ENCODE measurements at places on chromosomes 13 and 19.
A peak's percentile ranks its signal among the peaks of the same experiment; 100 is the strongest.

DNA sequence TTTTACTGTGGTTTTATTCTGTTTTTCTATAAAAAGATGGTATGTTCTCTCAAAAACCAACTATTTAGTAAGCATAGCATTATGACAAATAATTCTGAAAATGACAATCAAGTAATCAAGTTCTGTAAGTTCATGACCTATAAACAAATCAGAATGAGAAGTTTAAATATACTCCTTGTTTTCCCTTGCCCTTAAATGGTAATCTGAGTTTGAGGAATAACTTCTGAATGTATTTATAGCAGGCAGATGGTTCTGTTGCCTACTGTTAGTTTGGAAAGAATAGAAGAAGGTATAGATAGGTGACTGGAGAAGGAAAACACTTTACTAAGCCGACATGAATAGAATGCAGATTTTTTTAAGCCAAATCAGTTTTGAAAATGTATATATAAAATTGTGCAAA, 63.9 kb downstream of the POSTN start:
- DNase-seq = no peak

DNA sequence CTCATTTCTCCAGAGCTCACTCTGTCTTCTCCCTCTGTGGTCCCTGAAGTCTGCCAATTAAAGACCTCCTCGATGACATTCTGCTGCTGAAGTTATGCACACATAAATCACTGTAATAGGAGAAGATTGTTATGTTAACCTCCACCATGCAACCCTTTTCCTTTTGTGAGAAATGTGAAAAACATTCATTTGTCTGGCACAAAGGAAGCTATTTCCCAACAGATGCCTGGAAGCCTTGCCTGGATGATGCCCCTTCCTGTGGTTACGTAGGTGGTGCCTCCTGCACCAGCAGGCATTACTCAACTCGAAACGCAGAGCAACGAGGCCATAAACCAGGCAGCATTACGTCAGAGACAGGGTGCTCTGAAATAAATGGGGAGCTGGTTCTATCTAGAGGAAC, 327.4 kb upstream of the ZNF507 start:
- DNase-seq = no peak

GRCh38 chr13:113607889-113608635, 23.5 kb downstream of the TFDP1 start:
- no peak for DNase-seq

- DNase-seq = no peak
Measured at GRCh38 chr13:95201814-95202651, 99.2 kb downstream of the ABCC4 start.

DNA sequence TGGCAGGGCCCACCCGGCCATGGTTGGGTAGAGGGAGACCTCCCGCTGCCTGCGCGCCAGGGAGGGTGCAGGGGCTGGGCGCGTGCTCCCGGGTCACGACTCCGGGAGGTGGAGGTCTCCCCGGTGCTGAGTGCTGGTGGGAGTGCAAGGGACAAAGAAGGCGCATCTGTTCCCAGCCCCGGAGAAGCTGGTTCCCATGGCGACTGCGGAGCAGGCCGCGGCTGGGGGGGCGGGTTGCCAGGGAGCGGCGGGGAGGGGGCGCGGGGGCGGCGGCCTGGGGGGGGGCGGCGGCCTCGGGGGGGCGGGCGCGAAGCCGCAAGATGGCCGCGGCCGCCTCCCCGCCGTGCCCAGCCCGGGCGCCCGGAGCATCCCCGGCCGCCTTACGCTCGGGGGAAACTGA, 1.2 kb downstream of the CBARP start:
- DNase-seq = no peak

DNA sequence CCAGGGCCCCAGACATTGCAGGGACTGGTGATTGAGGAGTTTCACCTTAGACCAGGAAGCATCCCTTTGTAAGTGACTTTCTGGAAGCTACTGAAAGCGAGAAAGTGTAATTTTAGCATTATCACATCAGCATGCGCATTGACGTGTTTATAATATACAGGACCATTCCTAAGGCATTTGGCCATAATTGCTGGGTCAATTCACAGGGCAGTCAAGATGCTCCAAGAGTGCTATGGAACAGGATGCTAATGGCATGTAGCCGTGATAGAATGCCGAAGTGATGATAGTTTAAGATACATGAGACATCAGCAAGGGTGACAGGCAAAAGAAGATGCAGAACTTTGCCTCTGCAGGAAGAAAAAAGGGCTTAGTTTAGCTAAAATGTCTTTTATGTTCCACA, 347.6 kb upstream of the NBEA start:
- no peak for DNase-seq

DNA sequence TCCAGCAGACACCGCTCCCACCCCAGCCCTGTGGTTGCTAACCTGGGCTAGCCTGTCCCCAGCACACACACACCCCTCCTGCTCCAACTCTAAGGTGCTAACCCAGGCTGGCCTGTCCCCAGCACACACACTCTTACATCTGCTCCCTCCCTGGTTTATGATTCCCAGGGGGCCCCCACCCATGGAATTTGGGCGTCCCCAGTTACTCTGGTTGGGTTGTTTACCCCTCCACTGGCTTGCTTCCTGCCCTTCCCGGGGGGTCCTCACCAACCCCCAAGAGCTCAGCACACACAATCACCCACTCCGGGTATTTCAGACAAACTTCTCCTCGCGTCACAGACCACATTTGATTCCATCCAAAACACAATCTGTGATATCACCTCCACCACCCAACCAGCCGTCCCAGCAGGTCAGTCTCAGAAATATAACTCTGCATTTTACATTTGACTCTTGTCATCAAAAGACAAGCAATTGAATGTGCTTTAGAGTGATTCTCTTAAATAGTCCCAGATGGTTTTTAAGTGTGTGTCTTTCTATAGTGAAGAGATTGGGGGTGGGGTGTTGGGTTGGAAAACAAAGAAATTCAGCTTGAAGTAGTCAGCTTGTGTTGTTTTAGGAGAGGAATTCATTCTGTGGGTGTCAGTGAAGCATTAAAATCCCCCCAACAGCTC, 20.1 kb downstream of the COL4A2 start:
- DNase-seq = no peak

- no peak for DNase-seq
Measured at GRCh38 chr19:12247644-12248222, 47.0 kb downstream of the ZNF44 start.

GRCh38 chr19:47315125-47315821, 5.6 kb downstream of the C5AR1 start:
- DNase-seq = peak; percentile 70

GRCh38 chr19:45477713-45478453, 10.1 kb downstream of the FOSB start:
- peak; percentile 70 for DNase-seq

- no peak for DNase-seq
Measured at GRCh38 chr19:17393002-17393401, 994 bp downstream of the CCDC194 start.

GRCh38 chr19:3434630-3435553, 45.4 kb downstream of the SMIM24 start:
- DNase-seq = peak; percentile 94

- no peak for DNase-seq
Measured at GRCh38 chr19:55486043-55486970, 1.3 kb downstream of the NAT14 start.

DNA sequence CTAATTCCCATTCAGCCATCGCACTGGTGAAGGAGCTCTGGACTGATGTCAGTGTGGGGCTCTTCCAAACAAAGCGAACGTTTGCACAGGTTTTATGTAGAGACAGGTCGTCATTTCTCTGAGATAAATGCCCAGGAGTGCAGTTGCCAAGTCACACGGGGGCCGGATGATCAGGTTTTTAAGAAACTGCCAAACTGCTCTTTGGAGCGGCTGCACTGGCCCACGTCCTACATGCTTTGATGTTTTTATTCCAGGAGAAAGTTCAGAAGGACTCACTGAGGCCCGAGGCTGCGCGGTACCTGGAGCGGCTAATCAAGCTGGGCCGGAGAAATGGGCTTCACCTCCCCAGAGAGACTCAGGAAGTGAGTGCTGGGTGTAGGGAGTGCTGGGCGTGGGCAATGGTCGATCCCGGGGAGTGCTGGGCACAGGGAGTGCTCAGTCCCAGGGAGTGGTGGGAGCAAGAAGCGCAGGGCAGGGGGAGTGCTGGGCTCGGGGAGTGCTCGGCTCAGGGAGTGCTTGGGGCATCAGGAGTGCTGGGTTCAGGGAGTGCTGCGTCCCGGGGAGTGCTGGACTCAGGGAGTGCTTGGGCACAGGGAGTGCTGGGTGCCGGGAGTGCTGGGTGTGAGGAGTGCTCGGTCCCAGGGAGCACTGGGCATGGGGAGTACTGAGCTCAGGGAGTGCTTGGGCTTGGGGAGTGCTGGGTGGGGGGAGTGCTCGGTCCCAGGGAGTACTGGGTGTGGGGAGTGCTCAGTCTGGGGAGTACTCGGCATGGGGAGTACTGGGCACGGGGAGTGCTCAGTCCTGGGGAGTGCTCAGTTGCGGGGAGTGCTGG, 10.7 kb downstream of the THOP1 start:
- no peak for DNase-seq

GRCh38 chr13:40639221-40639681, 27.2 kb downstream of the FOXO1 start:
- DNase-seq = peak; percentile 2

- DNase-seq = no peak
Measured at GRCh38 chr13:78060966-78061365, 142.3 kb upstream of the EDNRB start.

DNA sequence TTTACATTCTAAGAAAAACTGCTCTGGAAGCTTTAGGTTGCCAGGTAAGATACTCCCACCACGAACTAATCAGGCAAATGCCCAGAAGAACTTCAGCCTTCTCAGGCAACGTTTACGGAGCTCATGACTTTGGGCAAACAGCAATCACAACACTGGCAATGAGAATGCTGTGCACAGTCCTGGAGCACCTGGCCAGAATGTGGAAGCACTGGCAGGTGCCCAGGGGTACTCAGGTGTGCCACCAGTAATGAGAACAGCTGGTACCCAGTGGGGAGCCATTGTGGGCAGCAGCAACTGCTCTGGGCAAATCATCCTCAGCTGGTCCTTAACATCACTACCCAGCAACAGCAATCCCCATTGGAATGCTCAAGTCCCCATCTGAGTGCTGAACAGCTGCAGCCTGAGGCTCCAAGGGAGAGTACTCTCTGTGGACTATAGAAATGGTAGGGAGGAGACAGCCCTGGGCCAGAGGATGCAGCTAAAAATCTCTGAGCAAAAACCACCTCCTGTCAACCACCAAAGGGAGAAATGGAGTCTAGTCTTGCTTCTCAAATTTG, 210.0 kb downstream of the FOXO1 start:
- DNase-seq = no peak

GRCh38 chr13:99908140-99908803, 63.3 kb downstream of the ZIC5 start:
- no peak for DNase-seq

DNA sequence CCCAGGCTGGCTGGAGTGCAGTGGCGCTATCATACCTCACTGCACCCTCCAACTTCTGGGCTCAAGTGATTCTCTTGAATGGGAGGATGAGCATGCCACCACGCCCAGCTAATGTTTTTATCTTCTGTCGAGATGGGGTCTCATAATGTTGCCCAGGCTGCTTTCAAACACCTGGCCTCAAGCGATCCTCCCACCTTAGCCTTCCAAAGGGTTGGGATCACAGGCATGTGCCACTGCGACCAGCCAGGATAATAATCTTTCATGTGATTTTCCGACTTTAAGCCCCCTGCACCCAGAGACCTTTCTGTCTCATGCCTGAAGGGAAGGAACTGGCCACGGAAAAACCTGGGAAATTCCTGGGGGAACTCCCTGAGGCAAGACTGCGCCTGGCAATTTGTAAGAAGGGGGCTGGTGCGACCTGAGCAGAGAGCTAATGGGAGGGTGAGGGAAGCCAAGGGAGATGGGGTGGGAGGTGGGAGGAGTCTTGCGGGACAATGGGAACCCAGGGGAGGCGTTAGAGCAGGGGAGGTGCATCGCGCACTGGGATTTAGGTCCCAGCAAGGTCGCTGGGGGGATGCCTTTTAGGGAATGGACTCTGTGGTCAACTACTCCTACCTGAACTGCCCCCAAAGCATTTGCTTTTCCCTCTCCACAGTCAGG, 1.2 kb upstream of the CCDC124 start:
- no peak for DNase-seq

DNA sequence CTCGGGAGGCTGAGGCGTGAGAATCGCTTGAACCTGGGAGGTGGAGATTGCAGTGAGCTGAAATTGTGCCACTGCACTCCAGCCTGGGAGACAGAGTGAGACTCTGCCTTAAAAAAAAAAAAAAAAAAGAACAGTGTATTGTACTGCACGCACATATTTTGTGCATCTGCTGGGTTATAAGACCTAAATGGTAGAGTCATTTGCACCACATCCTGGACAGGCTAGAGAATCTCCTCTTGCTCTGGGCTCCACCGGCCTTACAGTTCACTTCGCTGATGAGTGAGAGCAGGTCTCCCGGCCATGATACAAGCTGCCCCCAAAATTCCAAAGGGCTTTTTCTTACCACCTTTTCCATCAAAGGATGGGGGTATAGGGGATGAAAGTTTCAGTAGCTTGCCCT, 7.2 kb upstream of the SAE1 start:
- no peak for DNase-seq

DNA sequence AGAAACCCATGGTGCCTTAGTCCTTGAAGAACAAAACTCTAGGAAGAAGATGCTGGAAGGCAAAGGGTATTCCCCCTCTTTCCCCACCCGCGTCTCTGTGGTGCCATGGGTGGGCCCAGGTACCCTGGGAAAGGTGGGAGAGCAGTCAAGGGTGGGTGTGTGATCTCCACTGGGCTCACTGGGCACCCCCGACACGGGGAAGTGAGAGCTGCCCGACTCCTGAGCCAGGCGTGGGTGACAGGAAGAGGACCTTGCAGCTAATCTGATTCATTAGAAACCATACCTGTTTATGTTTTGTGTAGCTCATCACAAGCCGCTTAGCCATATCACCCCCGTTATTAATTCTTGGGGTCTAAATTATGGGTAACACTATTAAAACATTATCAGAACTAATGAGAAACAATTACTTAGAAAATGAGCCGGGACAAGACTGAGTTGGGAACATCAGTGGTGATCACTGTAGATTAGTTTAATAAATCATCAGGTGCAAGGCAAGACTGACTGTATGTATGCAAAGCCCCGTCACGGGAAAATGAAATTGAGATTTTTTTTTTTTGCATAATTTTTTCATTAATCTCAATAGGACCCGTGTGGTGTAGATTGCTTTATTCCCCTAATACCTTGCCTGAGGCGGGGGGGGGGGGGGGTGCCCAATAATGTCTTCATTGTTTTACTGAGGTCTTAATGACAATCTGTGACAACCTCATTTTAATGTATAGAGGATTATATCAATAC, 77.3 kb downstream of the ZIC5 start:
- DNase-seq = no peak

GRCh38 chr13:108304170-108305016, 34.9 kb downstream of the TNFSF13B start:
- no peak for DNase-seq
